C1 segment of cervical spinal cord (tissue), 14 donors: ENCODE measurements at places on chromosomes 5 and 9.

GRCh38 chr9:96241391-96241809, 60.6 kb downstream of the HSD17B3 start:
- no peak for DNase-seq

DNA sequence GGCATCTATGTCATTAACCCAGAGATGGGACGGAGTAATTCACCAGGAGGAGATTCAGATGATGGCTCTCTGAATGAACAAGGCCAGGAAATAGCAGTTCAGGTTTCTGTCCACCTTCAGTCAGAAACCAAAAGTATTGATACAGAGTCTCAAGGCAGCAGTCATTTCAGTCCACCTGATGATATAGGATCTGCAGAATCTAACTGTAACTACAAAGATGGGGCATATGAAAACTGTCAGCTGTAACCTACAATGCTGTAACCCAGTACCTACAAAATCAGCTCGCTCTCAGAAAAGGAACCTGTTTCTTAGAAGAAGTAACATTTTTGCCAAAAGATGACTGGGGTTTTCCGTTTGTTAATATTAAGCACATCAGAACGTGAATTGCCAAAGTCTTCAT, 14.7 kb downstream of the MFAP3 start:
- no peak for DNase-seq

GRCh38 chr5:63263411-63263810, 684.8 kb downstream of the LRRC70 start:
- no peak for DNase-seq

GRCh38 chr9:26375448-26375847, 517.2 kb downstream of the CAAP1 start:
- DNase-seq = no peak

- no peak for DNase-seq
Observed at GRCh38 chr5:105350486-105351140, 1788.0 kb upstream of the NUDT12 start.

GRCh38 chr5:128237546-128237945, 154.0 kb downstream of the SLC12A2 start:
- DNase-seq = no peak

- DNase-seq = no peak
Observed at GRCh38 chr5:122156724-122157325, 27.5 kb downstream of the ZNF474 start.

DNA sequence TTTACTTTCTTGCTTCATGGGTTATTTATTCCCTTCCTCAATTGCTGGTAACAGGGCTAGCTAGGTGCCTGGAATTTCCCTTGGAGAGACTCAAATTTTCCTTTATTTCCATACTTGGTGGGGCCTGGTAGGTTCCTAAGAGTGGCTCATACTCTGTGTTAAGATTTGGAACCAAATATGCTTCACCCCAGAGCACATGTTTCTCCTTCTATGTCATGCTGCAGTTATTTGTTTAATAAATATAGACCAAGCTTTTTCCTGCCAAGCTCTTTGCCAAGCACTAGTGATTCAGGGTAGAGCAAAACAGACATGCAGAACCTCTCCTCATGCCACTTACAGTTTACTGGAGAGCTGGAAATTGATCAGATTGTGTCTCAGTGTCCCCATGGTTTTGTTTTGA, 290.3 kb upstream of the SGCD start:
- DNase-seq = no peak

DNA sequence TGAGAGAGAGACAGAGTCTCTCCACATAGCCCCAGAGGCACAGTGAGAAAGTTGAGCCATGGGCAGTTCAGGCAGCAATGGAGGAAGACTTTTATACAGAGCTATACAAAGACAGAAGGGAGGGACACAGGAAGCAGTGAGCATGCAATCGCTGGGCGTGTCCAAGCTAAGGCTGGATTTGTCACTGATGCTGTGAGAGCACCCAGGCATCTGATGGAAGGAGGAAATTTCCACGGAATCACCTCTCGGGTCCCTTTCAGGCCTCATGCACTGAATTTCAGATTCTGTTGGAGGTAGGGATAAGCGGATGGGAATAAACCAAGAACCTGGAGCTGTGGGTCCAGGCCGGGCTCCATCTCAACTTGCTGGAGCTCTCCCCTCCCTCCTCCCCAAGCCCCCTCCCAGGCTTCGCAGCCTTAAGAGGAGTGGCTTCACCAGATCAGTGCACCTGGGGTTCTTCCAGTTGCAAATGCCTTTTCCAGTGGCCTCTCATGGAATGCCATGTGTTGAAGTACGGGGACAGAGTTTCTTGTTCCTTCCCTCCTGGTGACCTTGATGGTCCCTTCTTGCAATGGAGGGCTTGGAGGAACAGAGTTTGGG, 114.8 kb upstream of the ALDH1B1 start:
- no peak for DNase-seq

DNA sequence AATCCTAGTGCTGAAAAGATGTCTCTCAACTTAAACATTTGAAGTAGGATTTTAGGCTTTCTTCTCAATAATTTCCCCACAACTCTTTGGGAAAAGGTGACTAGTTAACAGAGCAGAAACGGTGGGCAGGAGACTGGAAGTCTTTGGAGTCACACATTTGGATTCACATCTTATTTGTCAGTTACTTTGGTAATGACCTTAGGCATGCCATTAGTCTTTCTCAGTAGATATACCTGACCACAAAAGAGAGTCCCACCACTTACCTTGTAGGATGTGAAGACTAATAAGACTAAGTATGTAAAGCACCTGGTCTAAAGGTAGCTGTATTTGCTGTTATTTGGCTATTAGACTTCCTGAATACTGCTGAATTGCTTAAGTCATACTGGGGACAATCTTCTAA, 35.4 kb downstream of the DAP start:
- DNase-seq = no peak

DNA sequence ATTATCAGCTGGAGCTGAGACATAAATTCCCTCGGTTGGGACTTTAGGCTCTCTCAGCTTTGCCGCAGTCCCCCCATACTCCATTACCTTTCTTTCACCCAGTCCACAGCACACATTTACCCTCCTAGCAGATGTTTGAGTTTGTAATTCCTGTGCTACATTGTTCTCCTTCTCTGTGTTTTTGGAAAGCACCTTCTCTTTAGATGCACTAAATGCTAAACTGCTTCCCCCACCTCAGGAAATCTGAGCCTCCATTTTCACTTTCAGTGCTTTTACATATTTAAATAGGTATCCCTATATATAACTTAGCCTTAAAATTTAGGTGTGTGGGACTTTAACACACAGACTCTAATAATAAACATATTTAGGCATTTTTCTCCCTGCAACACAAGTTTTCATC, 356.9 kb downstream of the NFIB start:
- DNase-seq = no peak

DNA sequence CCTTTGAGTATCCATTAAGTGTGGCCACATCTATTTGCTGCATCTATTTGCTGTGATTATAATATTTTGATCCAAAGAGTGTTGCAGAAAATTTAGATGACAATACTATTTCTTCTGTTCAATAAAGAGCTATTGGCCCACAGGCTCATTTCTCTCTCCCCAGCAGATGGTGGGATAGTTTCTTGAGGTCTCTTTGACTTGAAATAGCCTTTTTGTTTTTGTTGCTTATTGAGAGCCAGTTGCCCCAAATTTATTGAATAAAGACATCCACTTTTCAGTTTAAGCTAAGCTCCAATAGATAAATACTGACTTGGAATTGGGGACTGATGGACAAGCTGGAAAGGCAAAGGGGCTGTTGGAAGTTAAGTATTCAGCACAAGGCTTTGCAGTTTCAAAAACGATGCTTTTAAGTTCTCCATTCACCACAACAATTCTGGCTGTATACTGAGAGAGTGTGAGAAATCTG, 290.1 kb upstream of the MPDZ start:
- no peak for DNase-seq

DNA sequence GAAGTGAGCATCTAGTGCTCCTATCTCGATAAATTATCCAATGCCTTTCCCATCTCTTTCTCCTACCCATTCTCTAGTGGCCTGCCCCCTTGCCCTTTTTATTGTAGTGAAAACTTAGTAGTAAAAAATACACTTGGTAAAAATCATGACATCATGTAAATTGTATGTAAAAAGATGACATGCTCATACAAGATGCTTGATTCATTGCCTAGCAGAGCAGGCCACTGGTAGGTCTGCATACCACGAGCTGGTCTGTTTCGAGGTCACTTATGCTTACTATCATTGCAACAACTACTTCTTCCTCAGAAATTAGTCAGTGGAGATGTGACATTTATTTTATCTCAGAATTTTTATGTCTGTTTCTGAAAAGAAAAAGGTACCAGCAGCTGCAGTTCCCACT, 177.3 kb downstream of the C9orf152 start:
- no peak for DNase-seq

DNA sequence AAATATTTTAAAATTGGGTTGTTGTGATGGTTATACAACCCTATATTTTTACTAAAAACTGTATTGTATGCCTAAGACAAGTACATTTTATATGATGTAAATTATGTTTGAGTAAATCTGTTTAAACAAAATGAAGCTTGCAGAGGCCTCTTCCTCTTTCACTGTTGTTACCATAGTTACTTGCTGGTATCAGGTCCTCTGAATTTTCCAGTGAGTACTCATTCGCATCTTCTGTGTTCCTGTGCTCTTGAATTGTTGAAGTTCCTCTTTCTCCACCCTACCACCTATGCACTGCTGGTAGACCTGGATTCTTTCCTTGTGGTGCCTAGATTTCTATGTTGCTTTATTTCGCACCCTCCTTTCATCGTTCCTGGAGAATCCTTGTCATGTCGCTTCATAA, 938.5 kb upstream of the ACO1 start:
- DNase-seq = no peak

- DNase-seq = no peak
Observed at GRCh38 chr5:127051591-127051990, 21.2 kb upstream of the MARCHF3 start.

- DNase-seq = no peak
Observed at GRCh38 chr5:958701-959571, 49.7 kb upstream of the NKD2 start.

DNA sequence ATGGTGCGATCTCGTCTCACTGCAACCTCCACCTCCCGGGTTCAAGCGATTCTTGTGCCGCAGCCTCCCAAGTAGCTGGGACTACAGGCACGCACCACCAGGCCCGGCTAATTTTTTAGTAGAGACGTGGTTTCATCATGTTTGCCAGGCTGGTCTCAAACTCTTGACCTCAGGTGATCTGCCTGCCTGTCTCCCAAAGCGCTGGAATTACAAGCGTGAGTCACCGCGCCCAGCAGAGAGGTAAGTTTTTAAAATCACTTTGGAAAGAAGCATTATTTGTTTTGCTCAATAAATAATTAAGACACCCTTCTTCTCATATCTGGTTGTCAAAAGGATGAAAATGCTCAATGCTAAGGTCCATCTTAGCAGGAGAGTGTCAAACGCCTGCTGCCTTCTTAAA, 48.5 kb upstream of the STXBP1 start:
- no peak for DNase-seq

DNA sequence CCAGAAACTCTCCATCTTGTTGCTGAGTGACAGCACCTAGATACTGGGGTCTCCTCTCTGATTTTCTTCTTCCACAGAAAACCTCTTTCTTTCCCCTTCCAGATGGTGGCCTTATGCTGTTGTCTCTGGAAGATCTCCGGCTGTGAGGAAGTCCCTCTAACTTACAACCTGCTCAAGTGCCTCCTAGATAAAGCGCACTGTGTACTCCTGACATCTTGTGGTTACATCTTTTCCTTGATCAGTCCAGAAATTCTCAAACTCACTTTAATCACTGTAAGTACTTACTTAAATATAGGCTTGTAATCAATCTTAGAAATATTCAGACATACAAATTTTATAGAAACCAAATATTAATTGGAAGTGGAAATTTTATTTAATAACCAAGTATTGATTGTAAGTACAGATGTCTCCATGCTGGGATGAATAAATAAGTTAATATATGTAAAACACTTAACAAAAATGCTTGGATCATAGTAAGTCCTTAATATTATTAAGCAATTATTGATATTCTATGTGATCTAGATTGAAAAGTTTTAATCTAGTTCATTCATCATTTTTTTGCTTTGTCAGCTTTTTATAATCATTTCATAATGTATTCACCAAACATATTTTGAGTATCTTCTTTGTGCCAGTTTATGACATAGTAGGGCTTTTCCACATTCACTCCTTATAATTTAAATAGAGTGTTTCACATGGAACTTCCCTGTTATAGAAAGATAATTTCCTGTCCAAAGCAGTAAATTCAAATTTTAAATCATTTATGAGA, 1381.4 kb upstream of the CDH6 start:
- DNase-seq = no peak

DNA sequence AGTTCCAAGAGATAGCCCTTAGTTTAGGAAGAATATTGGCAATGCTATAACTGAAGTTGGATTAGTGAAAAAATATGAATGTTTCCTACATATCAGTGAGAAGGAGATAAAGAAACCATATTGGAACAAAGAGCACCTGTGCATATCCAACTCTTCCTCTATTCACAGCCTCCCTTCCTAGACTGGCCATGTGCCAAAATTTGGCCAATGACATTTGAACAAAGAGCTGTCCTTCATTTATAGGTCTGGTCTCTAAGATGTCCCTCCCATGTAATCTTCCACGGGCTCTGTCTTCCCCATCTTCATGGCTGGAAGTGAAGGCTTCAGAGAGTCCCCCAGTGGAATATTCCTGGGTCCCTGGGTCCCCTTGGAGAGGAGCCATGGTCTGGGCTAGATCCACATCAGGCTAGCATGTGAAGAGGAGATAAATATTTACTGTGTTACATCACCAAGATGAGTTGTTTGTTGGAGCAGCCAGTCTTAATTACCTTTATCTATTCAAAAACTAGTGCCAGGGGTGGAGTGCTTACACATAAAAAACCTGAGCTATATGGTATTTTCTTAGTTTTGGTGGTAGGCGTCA, 190.0 kb upstream of the S1PR3 start:
- DNase-seq = no peak

GRCh38 chr9:105117234-105117633, 127.2 kb upstream of the SLC44A1 start:
- no peak for DNase-seq

DNA sequence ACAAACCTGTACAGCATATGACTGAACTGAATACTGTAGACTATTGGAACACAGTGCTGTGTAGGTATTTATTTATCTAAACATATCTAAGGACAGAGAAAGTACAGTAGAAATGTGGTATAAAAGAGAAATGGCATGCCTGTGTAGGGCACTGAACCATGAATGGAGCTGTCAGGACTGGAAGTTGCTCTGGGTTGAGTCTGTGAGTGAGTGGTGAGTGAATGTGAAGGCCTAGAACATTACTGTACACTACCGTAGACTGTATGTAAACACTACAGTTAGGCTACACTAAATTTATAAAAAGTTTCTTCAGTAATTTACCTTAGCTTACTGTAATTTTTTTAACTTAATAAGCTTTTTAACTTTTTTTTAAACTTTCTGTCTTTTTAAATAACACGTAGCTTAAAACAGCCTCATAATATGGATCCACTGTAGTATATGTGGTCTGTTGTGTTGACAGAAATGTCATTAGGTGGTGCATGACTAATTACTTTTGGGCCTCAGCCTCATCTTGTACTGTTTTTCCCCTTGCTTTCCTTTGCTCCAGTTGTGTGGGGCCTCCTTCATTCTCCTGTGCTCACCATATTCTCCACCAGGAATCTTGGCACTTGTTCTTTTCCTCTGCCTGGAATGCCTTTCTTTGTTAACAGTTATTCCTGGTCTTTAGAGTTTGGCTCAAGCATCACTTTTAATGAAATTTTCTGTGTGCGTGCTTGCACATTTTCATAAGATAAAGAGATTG, 8.8 kb downstream of the SPIN1 start:
- no peak for DNase-seq

GRCh38 chr5:81703840-81704239, 47.1 kb downstream of the SSBP2 start:
- no peak for DNase-seq
